H9 (cell line): ENCODE measurements at places on chromosomes 6 and 20.

- DNase-seq = peak; percentile 81
Measured at GRCh38 chr6:16239798-16240123, 1.4 kb downstream of the GMPR start.

- DNase-seq = no peak
Measured at GRCh38 chr20:16587066-16587465, 13.8 kb upstream of the KIF16B start.

DNA sequence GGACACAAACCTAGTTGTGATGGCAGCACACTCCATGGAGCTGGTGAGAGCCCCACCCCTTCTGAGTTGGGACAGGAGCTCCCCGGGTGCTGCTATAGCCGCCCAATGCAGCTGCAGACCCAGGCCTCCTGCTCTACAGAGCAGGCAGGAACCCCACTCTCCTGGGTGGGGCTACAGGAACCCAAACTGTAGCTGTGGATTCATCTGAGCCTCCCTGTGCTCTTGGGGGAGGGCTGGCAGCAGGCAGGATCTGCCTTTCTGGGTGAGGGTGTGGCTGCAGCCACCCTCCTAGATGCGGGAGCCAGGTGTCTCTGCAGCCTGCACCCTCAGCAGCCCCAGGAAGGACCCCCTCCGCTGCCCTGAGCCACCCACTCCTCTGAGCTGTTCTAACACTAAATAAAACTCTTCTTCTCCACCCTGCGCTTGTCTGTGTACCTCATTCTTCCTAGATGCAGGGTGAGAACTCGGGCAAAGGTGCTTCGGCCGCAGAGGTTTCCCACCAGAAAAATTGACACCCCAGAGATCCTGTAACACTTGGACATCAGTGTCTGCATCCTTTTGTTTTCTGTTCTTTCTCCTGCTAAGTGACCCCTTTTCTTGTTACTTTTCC is 55.2 kb upstream of the KIF13A start:
- DNase-seq = no peak

DNA sequence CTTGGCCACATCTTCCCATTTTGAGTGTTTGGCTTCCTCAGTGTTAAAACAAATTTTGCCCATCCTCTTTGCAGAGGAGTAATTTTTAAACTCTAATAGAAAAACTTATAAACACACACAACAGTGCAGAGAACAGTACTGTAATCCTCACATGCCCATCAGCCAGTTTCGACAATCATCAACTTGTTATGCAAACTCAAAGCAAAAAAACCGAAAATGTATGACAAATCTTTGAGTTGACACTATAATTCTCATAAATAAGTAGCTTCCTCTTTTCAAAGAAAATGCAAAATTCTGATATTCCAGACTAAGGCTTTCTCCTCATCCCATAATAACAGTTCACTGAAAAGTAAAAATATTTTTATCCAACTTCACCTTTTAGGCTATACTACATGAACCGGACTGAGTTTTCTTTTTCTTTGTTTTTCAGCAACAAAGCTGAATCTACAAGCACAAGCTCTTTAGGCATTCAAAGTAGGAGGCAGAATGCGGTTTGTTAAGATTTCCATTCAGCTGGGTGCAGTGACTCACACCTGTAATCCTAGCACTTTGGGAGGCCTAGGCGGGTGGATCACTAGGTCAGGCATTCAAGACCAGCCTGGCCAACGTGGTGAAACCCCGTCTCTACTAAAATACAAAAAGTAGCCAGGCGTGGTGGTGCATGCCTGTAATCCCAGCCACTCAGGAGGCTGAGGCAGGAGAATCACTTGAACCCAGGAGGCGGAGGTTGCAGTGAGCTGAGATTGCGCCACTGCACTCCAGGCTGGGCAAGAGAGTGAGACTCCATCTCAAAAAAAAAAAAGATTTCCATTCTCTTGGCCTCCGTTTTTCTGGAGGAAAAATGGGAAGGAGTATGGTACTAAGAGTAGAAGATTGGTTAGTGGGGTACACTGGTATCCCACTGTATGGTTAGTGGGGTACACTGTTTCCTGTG is 74.8 kb downstream of the GCNT2 start:
- DNase-seq = peak; percentile 66

DNA sequence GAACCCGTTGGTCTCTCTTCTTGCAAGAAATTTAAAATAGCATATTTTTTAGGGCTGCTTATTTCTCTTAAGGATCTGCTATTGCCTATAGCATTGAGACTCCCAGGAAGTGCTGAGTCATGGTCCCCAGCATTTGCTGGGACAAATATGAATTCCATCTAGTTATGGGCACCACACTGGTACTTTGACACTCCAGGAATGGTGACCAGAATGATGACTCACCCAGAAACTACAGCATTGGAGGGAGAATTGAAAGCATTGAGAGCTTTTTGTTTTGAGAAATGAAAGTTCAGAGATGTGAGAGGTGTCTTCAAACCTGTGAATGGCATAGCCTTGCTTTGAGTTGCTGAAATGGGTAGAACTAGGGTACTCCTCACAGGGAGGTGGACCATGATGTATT is 699.7 kb downstream of the DHX35 start:
- no peak for DNase-seq

- no peak for DNase-seq
Measured at GRCh38 chr6:43616725-43617472, 12.2 kb downstream of the GTPBP2 start.

GRCh38 chr6:27178860-27179259 is 68.6 kb upstream of the PRSS16 start:
- DNase-seq = peak; percentile 55

DNA sequence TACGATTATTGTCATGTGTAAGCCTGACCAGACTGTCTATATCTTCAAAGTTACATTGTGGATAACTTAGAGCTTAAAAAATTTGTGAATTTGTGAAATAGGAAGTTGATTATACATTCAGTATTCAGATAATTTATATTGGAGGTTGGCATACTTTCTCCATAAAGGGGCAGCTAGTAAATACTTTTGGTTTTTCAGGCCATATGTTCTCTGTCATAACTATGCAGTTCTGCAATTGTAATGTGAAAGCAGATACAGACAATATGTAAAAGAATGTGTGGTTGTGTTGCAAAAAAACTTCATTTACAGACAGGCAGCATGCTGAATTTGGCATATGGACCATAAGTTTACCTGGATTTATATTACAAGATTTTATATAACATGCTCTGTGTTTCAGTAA is 29.3 kb downstream of the HSF2 start:
- DNase-seq = no peak
